ENCODE measurements at places on chromosomes 5 and 9.

DNA sequence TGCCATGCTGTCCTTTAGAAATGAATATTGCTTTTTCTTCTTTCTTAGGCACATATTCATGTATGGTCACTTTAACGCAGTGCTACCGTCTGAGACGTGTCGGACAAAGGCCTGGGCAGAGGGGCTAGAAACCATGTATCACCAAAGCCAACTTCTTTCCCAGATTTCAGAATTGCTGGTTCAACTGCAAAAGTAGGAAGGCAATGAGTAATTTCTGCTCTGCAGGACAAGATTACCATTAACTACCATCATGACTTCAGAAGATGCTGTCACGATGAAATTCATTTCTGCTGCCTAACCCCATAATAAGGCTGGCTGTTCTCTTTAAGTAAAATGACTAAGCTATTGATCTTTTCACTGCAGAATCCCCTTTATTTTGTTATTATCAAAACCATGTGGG, 306.7 kb downstream of the PDE4D start:
- DNase-seq = no peak

- DNase-seq = no peak
Measured at GRCh38 chr5:117999939-118000549, 988.3 kb downstream of the DTWD2 start.

DNA sequence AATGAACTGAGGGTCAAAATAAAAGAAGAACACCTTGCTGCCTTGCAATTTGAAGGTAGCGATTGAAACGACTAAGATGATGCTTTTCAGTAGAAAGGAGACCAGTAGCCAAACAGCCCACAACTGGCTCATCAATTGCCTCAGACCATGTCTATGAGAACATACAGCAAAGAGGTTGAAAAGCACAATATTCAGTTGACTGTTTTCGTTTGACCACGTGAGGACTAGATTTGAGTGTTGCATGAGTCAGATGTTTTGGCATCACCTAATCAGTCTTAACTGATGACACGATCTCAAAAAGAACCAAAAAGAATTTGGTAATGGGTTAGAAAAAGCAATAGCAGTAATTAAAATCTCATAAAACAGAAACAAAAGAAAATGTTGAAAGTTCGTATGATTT, 82.7 kb upstream of the IL7R start:
- DNase-seq = no peak

GRCh38 chr5:92145852-92146251, 762.7 kb upstream of the ARRDC3 start:
- DNase-seq = no peak

DNA sequence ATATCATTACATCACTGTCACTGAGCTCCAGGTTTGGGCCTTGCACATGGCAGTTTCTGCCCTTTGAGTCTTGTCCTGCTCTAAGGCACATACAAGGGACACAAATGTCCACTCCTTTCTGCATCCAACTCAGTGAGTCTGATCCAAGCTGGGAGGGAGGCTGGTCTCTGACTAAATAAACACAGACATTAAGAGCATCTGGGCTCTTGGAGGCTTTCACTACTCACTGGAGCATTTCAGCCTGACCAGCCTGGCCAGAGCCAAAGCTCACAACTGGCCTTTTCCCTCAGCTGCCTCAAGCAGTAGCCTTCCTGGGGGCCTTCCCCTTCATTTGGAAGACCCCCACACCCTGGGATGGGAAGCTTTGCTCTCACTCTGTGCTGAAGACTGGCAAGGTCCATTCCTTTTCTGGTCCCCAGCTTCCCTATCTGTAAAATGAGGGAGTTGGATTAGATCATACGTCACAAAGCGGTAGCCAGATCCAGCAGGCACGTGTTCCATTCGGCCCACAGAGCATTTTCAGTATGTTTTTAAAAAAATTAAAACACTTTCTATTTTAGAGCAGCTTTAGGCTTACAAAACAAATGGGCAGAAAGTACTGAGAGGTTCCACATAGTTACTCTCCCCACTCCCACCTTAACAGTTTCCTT, 58.6 kb upstream of the XPA start:
- DNase-seq = no peak

DNA sequence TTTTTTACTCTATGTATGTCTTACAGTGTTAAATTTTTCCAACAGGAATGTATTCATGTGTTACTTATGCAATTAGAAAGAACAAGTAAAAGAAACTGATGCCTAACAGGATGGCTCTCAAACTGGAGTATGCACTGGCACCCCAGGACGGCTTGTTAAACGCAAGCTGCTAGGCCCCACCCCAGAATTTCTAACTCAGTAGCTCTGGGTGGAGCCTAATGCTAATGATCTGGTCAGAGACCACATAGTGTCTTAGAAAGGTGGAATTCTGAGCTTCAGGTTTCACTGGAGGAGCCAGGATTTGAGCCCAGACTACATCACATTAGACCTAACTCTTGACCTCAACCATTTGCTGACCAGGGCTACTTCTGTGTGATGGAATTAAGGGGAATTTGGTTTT, 34.4 kb downstream of the SHC3 start:
- DNase-seq = no peak

GRCh38 chr9:106934442-106935238, 71.7 kb downstream of the ZNF462 start:
- DNase-seq = no peak

DNA sequence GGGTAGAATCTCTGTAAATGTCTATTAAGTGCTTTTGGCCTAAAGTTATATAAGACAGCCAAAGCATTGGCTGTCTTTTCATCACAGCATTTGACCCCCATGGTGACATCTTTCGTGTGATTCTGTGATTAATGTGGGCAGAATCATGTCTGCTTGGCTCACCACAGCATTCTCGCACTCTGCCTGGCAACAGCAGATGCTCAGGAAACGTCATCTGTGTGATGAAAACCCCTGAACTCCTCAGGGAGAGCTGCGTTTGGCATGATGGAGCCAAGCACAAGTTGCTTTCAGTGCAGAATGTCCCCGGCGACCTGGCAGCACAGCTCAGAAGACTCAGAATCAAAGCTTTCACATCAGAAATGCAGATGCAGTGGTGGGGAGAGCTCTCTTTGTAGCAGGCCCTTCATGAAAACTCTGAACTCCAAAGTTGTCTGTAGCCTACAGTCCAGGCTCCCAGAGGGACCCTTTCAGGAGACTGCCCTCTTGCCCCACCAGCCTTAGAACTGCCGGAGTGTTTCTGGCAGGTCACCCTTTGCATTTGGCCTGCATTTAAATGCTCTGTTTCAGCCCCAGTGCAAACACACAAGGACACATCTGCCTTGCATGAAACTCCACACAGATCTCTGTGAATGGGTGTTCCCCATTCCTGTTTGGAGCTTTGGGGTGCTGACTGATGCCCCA, 155.6 kb upstream of the PANK3 start:
- DNase-seq = no peak

DNA sequence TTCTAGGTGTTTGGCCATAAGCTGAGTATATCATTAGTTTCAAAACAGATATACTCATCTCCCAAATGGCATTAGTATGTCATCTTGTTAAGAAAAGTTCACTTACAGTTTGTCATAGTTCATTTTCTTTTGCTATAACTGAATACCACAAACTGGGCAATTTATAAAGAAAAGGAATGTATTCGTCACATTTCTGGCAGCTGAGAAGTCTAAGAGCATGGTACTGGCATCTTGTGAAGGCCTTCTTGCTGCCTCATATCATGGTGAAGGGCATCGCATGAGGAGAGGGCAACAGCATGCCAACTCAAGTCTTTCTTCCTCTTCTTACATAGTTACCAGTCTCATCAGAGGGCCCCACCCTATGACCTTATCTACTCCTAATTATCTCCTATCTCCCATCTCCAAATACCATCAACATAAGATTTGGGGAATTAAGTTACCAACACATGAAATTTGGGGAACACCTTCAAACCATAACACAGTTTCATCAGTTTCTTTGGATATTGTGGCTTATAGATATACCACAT, 20.4 kb upstream of the ITGA1 start:
- no peak for DNase-seq
